ENCODE measurements at places on chromosomes 3 and 15.

DNA sequence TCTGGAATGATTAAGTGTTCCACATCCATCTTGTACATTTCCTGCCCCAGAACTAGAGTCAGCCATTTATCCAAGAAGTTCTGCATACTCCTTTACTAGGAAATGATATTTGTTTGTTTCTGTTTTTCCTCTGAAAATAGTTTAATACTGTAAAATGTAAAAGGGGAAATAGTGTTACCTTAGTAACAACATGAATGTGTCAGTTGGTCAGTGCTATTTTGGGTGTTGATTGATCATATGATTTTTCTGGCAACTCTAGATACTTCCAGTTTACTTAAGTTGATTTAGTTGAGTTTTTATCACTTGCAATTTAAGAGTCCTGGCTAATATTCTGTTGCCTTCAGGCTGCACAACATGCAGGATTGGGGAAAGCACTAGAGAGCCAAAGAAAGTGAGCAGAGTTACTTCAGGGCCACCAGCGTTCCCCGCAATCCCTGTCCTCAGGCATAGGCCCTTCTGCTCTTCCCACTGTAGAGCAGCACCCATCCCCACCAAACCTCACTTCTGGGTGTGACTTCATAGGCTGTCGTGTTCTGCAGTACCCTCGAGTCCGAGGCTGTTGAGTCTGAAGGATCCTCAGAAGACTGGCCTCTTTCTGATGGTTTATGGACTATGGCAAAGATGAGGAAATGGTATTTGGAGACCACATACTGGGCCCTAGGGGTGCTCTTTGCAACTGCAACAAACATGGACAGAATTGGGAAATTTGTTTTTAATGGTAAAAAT lies 69.0 kb downstream of the CHD2 start:
- DNase-seq = no peak

DNA sequence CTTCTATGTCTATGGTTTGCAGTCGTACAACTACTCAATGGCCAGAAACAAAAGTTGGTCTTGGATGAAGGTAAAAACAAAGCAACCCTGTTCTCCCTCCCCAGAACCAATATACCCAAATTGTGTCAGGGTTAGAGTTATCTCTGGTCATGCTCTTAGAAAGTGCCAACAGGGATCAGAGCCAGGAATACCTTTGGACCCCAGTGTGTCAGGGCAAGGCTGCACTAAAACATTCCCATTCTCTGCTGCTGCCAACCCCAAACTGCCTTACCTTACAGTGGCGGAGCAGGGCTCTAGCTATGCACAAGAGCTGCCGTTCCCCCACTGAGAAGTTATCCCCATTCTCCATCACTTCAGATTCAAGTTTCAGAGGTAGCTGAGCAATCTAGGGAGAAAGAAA lies 42.4 kb upstream of the PARL start:
- no peak for DNase-seq

DNA sequence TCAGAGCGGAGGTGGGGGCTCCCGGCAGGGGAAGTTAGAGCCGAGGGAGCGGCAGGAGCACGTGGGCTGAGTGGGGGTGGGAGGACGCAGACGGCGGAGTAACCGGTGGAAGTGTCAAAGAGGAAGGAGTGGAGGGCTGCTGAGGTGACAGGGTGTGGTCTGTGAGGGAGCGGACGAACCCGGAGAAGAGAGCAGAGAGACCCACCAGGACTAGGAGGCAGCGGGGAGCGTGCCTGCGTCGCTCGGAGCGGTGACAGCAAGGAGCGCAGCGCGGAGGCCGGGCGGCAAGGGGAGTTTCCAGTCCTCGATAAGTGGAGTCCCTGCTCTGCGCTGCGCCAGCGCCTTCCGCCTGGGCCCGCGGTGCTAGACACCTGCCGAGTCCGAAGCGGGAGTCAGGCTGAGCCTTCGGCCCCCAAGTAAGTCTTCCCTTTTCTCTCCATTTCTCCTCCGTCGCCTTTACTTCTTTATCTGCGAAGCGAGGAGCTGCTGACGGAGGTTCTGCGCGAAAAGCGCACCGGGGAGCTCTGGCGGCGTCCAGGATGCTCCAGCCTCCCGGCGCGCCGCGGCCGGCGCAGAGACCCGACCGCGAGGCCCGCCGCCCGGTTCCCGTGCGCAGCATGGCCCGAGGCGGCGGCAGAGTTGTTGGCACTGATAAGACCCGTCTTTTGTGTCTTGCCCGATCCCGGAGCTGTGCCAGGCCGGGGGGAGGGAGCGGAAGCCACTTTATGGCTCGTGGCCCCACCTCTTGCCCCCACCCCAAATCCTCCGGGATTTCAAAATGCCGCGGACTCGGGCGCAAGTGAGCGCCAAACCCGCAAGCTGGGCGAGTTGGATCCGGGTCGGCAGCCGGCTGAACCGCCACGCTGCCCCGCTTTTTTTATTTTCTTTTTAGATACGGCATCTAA lies 533.0 kb upstream of the SEMA6D start:
- no peak for DNase-seq

- no peak for DNase-seq
Observed at GRCh38 chr3:159765030-159765859, 223.4 kb upstream of the IL12A start.

DNA sequence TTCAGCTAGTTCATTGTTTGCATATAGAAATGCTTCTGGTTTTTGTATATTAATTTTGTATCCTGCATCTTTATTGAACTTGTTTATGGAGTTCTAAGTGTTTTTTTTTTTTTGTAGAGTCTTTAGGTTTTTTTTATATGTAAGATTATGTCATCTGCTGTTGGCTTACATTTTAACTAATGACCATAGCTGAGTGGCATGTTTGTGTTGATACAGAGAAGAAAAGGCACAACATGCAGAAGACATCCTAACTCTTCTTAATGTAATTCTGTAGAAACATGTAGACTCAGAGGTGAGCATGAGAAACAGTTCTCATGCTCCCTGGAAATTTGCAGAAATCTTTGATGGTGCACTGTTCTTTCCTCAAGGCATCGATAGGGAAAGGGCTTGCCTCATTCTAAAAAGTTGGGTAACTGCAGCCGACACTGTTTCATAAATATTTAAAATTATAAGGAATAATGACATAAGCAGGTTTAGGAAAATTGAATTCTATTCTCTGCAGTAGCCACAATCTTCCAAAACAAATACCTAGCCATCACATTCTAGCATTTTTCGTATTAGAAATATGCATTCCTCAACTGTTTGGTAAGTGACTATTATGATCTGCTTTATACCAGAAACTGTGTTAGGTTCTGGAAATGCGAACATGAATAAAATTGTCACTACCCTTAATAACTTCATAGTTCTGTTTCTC lies 499.6 kb upstream of the KCNMB2 start:
- DNase-seq = no peak

- no peak for DNase-seq
Observed at GRCh38 chr3:112114576-112115160, 18.4 kb downstream of the GCSAM start.

GRCh38 chr3:69828817-69829216 lies 89.6 kb downstream of the MITF start:
- DNase-seq = no peak

DNA sequence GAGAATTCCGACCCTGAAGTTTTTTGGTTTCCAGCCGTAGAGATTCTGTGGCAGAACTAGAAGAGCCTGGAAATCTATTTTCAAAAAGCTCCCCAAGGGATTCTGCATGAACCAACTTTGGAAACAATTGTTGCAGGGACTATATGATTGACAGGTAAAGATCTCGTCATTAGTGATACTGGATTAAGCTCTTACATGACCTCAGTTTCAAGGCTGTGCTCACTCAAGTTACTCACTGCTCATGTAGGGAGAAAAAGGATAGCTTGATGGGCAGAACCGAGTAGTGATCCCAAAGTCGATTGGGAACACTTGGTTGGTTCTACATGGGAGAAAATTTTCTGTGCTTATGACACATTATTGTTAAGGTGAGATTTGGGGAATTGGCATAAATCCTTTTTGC lies 142.3 kb upstream of the RASGRP1 start:
- DNase-seq = no peak

- no peak for DNase-seq
Observed at GRCh38 chr3:48621461-48621869, at the start of gene TMEM89. TSS of gene TMEM89 (minus strand) at chr3:48621769. CDS start at chr3:48621756, 13 bp downstream.

- DNase-seq = no peak
Observed at GRCh38 chr3:190097617-190098016, 23.1 kb downstream of the P3H2 start.

Measured in NCI-H2081 treated with DMSO at 0.1 percent for 48 hours (cell line).